ENCODE measurements at places on chromosomes 4 and X.

DNA sequence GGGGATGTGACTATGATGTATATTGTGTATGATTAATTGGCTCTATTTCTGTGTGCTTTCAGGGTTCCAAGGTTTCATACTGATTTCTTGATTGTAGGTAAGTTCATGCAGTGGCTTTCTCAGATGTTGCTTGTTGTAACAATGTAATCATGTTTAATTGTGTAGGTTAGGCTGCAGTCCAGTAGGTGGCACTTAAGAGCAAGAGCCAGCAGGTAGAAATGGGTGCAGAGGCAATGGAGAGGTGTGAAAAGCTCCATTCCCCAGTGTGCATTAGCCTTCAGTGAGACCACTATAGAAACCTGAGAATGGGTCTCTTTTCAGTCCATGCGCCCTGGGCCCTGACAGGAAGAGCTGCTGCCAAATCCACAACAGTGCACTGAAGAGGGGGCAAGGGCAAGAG lies 28.2 kb downstream of the DCAF12L2 start:
- DNase-seq: no peak

DNA sequence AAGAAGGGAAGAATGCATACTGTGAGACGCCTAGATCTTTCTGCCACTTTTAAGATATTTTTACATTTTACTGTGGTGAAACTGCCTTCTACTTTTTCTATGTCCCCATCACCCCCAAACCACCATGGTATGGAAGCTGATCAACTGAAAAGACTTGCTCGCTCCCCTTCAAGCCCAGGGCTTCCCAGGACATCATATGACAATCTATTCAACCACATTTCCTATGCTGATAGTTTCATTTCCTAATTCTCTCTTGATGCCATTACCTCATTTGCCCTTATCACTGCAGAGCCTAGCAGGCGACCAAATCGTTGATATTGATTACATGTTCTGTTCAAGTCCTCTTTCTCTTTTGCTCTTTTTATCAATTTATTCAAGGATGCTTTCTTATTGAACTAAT lies 40.1 kb upstream of the KLHL34 start:
- no peak for DNase-seq

- DNase-seq: no peak
Measured at GRCh38 chr4:25320773-25321172, 8.2 kb downstream of the ZCCHC4 start.

DNA sequence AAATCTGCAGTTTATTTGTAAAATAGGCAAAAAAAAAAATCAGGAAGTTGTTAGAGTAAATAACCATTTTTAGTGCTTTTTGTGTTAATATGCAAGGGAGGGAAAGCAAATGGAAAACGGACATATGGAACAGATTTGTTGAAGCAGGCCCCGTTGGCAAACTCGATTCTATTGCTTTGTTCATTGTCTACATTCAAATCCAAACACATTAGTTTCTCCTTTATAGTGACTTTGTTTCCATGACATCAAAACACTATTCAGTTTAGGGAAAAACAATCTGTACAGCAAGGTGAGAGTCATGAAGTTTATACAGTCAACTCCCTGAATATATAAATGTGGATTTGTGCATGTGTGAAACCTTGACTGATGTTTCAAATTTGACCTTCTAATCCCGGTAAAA lies 142.2 kb downstream of the FAM47A start:
- DNase-seq: no peak

- DNase-seq: no peak
Measured at GRCh38 chrX:97416461-97416860, 532.8 kb downstream of the RPA4 start.

DNA sequence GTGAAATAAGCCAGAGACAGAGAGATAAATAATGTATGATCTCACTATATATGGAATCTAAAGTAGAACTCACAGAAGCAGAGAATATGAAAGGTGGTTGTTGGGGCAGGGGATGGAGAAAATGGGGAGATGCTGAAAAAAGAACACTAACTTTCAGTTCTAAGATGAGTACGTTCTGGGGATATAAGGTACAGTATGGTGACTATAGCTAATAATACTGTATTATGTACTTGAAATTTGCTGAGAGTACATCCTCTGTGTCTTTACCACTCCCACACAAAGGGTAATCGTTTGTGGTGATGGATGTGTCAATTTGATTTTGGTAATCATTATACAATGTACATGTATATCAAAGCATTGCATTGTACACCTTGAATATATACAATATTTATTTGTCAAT lies 6.6 kb downstream of the FBXL5 start:
- DNase-seq: no peak

GRCh38 chr4:3044870-3045819 lies 29.2 kb downstream of the HTT-AS start:
- no peak for DNase-seq

GRCh38 chr4:84529169-84529751 lies 30.2 kb upstream of the NKX6-1 start:
- peak; percentile 12 for DNase-seq
